ENCODE measurements at places on chromosomes 11 and 22.

DNA sequence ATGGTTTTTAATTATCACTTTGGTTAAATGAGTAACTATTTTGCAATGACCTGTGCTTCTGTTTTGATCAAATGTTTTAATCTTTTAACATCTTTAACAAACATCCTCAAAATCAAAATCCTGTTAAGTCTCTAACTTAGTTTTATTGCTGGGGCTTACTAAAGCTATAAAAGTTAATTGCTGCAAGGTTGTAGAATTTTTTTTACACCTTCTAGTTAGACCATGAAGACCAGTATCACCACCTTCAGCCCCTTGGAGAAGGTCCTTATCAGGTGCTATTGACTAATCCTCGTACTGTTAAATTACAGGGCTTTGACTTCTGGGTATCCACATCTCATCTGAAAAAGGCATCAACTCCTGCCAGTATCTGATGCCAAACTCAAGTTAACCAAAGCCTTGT lies 12.3 kb upstream of the CABP2 start:
- DNase-seq: no peak

- peak; percentile 88 for DNase-seq
Measured at GRCh38 chr22:19596680-19597398, 72.6 kb upstream of the CLDN5 start.

DNA sequence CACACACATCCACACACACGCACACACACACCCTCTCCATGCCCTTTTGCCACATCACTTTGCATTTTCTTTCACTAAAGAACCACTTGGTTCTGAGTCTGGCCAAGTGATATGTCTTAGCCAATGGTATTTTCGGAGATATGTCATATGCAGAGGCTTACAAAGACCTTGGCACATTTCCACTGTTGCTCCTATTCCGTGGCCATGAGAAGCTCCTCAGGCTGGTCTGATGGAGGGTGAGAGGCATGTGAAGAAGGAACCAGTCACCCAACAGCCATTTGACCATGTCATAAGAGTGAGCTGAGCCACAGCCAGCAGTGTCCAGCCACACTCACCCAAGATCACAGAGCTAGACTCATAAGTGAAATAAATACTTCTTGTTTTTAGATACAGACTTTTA lies 212.6 kb upstream of the NAV2 start:
- DNase-seq: no peak

- DNase-seq: no peak
Measured at GRCh38 chr11:110990311-110990710, 255.2 kb upstream of the POU2AF2 start.

GRCh38 chr22:20002128-20002527 lies 14.5 kb downstream of the ARVCF start:
- no peak for DNase-seq

DNA sequence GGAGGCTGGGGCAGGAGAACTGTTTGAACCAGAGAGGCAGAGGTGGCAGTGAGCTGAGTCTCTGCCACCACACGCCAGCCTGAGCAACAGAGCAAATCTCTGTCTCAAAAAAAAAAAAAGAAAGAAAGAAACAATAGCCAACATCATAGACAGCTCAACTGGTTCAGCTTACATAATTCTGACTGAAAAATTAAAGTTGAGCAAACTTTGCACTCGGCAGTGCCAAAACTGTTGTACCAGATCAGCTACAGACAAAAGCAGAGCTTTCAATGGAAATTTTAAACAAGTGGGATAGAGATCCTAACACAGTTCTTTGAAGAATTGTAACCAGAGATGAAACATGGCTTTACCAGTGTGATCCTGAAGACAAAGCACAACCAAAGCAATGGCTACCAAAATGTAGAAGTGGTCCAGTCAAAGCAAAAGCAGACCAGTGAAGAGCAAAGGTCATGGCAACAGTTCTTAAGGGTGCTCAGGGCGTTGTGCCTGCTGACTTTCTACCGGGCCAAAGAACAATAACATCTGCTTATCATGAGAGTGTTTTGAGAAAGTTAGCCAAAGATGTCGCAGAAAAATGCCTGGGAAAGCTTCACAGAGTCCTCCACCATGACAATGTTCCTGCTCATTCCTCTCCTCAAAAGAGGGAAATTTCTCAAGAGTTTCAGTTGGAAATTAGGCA lies 59.3 kb downstream of the TTC28 start:
- no peak for DNase-seq

DNA sequence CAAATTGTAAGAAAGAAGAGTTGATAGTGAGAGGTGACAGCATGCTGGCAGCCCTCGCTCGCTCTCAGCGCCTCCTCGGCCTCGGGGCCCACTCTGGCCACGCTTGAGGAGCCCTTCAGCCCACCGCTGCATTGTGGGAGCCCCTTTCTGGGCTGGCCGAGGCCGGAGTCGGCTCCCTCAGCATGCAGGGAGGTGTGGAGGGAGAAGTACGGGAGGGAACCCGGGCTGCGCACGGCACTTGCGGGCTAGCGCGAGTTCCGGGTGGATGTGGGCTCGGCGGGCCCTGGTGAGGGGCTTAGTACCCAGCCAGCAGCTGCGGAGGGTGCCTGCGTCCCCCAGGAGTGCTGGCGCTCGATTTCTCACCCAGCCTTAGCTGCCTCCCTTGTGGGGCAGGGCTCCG lies 539.7 kb upstream of the CCDC179 start:
- DNase-seq: no peak

DNA sequence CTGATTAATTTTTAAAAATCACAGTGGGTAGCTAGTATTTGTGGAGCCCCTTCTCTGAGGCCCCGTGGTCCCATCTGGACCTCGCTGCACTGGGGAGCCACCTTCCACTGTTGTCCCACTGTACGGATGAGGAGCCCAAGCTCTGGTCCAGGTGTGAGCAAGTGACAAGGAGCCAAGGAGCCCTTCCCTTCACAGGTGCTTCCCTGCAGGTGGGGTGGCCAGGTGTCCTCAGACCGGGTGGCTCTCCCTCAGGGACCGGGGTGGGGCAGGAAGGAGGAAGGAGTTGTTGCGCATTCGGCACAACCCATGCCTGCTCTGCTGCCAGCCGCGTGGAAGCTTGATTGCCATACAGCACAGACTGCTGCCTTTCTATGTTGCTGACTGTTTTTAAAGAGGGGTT lies 10.4 kb upstream of the SEPTIN5 start:
- peak; percentile 76 for DNase-seq

DNA sequence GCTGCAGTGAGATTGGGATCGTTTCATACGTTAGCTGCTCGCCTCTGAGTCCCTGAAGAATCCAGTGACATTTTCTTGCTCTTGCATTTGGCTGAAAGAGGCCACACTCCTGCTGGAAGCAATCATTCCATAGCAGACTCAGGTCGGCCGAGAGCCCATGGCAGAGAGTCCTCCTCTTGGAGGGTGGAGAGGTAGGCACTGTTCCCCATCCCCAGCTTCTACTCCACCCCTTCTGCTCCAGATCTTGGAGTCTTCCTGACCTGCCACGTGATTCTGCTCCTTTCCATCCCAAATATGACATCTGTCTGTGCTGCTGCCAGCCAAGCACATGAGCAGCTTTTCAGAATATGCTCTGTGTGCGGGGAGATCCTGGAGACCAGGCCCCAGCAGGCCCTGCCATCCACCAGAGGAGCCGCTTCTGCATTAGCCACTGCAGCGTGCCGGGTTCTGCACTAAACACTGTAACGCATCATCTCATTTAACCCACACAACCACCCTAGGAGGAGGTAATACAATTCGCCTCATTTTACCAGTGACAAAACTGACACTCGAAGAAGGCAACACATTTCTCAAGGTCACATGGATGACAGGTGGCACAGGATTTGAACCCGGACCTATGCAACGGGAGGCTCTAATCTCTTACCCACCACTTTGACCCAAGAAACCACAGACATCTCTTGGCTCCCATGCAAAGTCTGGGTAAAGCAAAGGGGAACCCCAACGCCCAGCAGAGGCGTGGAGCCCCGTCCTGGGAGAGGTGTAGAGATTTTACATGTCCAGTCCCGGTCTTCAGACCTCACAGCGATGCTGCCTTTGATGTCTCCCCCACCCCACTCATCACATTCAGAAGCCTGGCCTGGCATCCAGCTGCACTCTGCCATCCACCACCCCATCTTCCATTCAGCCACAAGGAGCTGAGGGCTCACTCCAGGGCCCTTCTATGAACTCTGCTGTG lies 78.8 kb downstream of the FEZ1 start:
- DNase-seq: no peak

DNA sequence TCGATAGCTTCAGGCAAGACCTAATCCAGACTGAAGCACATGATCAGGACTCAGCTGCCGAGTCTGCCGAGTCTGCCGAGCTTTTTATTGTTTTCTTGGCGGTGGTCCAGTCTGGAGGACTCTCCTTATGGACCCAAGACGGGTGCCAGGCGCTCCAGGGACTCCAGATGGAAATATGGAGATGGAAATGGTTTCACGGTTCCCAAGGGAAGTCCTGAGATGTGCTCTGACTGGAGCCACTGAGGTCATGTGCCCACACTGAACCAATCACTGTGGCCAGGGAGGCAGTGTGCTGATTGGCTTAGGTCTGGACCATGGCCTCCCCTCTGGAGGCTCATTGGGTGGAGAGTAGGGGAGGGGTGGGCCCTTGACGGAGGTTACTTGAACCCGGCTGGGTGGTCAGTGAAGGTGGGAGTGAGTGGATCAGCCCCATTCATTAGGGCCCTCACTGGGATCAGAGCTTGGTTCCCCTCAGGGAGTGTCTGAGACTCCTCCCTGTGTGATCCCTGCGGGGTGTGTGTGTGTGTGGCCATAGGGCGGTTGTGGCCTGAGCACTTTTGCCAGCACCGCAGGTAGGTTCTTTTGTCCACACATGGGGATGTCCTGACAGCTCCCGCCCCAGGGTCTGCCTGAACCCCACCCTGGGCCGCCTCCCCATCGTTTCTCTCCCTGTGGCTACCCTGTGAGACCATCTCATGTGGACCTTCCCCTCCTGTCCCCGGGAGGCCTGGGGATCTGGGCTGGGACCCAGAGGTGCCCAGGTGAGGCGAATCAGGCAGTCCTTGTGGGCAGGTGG lies 14.0 kb downstream of the RPS6KA4 start:
- DNase-seq: peak; percentile 95

DNA sequence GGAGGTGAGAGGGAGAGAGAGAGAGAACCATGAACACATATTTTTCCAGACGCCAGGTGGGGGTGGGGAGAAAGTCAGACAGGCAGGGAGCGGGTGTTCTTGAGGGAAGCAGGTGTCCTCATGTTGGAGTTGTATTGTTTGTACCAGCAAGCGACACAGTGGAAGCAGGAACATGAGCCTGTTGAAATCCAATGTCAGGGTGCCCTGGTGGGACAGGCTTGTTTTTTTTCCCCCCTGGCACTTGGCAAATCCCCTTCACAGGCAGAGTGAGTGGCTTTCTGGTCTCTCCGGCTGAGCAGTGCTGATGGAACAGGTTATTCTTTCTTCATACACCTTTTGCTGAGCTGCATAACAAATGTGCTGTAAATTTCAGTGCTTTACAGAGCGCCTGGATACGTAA lies 125.6 kb downstream of the GRIK4 start:
- DNase-seq: no peak
